Dermis microvascular lymphatic vessel endothelial cell (primary cell): ENCODE measurements at places on chromosomes 12 and 14. TPM values are rescaled to one million over a fixed set of nuclear protein-coding genes. Genes with fewer than 3 reads are reported as not detected.
A peak's percentile ranks its signal among the peaks of the same experiment; 100 is the strongest.

The EFS gene
- not detected in 2 replicates for total RNA-seq

The MSI1 gene
- not detected in 2 replicates for total RNA-seq

The KLHL33 gene
- under 0.01 and 0.13 TPM in 2 replicates for total RNA-seq

The PLEK2 gene
- total RNA-seq = 0.51 and 5.5 TPM in 2 replicates

The SYNDIG1L gene
- not detected in 2 replicates for total RNA-seq

The PMEL gene
- 0.51 and 0.63 TPM in 2 replicates for total RNA-seq

The ANKRD33 gene
- total RNA-seq = 0.13 and 0.26 TPM in 2 replicates

The PPM1H gene
- 1.0 and 1.3 TPM in 2 replicates for total RNA-seq

The STON2 gene
- 87.4 and 176 TPM in 2 replicates for total RNA-seq

The NPAS3 gene
- 0.13 TPM in 2 replicates for total RNA-seq

The GPR65 gene
- 0.13 TPM in 2 replicates for total RNA-seq

The OGFOD2 gene
- total RNA-seq = 7.6 and 9.1 TPM in 2 replicates

GRCh38 chr12:94954029-94954685, 49.3 kb downstream of the NDUFA12 start:
- DNase-seq = peak; percentile 61

GRCh38 chr14:31781578-31781977, 220.4 kb downstream of the NUBPL start:
- DNase-seq = no peak

GRCh38 chr14:50047274-50047676, 69.1 kb downstream of the VCPKMT start:
- DNase-seq = peak; percentile 59

DNA sequence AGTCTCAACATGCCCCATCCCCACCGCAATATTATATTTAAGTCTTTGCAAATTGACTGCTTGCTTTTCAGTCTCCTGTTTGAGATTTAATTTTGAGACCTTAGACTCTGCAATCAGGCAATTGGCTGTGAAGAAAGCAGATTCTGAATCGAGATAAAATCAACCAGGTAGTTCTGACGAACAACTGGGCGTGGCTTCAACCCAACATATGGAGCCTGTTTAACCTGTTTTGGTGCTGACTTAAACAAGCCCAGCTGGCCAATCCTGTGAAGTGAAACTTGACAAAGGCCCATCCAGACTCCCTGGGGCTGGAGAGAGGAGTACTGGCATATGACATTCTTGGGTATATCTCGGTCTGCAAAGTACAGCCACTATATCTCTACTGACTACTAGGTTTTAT, 9.8 kb upstream of the CIPC start:
- DNase-seq = no peak

DNA sequence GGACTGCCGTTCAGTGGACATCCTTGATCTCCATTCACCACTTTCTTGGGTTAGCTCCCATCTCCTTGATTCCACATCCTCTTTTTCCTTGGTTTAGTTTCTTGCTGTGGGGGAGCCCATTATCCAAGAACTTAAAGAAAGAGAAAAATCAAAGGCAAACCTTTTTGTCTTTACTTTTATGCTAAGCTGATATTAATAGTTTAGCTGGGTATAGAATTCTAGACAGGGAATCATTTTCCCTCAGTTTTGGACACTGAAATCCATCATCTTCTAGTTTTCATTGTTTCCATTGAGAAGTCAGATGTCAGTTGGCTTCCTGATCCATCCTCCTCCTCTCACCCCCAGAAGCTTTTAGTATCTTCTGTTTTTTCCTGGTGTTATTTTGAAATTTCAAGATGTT, 8.8 kb upstream of the KIF26A start:
- DNase-seq = no peak

DNA sequence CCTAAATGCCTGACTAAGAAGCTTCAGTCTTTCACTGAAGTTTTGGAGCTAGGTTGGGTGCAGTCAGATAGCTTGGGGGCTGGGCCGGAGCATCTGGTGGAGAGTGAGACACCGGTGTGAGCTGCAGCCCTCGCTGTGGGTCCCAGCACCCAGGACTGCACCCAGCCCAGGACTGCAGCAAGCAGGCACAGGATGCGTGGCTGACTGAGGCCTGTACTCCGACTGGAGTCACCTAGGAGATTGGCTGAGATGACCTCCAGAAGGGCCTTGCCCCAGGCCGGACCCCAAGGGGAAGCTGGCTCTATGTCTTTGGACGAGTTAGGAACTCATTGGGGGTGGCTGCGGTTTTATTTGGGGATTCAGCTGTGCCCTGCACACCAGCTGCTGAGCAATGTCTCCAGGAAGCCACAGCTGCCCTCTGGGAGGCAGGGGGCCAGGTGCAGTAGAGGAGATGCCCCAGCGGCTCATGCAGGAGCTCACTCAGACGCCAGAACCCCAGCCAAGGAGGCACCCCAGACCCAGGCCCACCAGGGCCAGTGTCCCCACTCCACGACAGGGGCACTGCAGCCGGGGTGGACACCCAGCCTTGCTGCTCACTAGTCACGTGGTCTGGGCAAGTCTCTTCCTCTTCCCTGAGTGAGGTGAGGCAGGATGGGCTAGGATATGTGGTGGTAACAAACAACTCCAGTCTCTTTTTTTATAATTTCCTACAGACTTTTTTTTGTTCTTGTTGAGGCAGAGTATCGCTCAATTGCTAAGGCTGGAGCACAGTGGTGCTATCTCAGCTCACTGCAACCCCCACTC, 31.8 kb upstream of the RCOR1 start:
- no peak for DNase-seq

DNA sequence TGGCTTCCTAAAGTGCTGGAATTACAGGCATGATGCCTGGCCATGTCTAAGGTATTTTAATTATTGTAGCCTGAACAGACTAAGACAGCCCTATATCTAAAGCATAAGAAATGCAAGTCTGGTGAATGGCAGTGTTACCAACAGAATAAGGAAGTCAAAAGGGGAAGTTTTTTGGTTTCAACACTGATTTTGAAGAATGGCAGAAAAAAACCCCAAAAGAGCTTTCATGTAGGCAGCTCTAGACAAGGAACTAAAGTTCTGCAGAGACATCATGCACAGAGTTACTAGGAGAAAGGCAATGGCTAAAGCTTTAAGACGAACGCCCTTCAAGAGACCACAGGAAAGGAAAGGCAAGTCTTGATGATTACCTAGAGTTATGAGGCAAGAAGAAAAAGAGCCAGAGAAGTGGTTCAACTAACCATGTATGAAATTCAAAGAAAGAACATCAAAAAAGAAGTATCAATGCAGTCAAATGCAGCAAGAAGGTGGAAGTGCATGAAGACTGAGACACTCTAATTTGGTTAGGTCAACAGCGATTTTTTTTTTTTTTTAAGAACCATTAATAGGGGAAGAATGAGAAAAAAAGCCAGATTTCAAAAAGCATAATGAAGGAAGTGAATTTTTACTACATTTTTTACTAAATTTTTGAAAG, 50.8 kb downstream of the RPS6KA5 start:
- no peak for DNase-seq

DNA sequence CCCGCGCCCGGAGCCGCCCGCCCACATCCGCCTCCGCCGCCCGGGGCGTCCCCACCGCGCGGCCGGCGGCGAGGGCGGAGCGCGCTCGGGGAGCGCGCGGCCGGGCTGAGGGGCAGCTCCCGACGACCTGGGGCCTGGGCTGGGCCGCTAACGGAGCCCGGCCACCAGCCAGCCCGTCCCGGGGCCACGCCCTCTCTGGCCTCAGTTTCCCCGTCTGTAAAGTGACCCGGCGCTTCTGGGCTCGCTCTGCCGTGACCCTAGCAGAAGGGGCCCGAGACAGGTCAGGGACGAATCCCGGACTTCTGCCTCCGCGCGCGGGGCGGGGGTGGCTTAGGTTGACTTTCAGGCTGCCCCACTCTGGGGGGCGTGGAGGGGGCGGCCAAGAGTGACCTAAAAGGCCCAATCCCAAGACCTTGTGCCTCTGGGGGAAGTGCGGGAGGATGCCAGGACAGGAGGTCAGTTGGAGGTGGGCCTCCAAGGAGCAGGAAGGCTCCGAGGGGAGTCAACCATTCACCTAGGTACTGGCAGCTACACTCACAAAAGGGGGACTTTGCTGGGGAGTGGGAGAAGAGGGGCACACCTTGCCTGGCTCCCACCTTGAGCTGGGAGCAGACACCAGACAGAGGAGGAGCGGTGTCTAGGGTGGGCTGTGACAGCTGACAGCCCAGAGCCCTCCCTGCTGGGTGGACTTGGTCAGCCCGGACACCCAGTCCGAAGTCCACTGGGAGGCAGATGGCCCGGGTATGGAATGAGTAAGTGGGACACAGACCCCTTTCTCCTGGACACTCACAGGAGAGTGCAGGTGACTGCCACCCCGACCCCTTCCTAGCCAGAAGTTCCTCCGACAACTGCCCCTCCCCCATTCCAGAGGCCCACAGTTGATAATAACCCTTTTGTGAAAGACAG, 486 bp upstream of the AKT1 start:
- no peak for DNase-seq

DNA sequence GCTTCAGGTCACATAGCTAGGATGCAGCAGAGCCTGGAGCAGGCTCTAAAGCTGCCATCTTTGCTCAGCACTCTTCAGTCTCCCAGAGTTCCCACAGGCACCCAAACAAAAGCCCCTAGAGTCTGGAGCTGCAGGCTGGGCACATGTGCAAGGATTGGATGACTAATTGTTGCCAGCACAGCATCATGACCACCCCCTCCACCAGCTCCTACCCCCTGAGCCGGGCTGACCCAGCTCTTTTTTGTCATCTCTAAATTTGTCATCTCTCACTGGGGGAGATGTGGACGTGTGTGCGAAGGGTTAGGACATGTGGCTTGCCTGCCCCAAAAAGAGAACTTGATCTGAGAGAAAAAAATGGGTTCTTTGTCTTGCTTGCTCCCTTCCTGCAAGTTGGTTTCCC, 4.3 kb upstream of the MMP19 start:
- DNase-seq = peak; percentile 34

DNA sequence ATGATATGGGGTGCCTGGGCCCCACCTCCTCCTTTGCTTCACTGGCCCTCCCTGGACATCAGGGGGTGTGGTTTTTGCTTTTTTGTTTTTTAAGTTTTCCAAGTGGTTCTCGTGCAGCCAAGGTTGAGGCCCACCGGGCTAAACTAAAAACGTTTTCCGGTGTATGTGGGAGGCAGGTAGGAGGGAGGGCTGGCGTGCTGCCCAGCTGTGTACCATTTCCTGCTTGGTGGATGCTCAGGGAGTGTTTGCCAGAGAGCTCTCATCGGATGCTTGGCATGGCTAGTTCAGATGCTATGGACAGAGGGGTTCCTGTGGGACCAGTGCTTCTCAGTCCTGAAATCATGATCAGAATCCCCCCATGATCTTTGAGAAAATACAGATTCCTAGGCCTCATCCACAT, 246.4 kb downstream of the CACNA1C start:
- no peak for DNase-seq

DNA sequence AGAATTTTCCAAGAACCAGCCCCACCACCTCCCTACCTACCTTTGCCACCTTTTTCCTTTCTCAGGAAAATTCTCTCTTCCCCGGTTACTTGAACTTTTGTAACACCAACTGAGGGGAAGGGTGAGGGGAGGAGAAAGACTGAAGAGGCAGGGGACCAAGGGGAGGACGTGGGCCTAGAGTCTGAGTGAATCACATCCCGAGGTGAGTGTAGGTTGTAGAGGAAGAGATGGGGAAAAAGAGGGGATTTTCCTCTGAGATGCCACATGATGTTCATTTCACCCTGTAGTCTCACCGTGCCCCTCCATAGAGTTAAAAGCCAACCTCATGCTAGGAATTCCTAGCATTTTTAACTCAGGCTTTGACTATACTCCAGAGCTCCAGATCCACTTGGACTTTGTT, 311.8 kb downstream of the RPAP3 start:
- DNase-seq = no peak

- DNase-seq = no peak
These were observed 143.3 kb downstream of the APAF1 start for GRCh38 chr12:98788396-98788795.

- no peak for DNase-seq
These were observed 15.9 kb downstream of the GALNT8 start for GRCh38 chr12:4736091-4736490.

GRCh38 chr12:30827101-30828066, 72.6 kb upstream of the CAPRIN2 start:
- DNase-seq = no peak

- no peak for DNase-seq
These were observed 2.7 kb downstream of the GPX2 start for GRCh38 chr14:64939817-64940190.

DNA sequence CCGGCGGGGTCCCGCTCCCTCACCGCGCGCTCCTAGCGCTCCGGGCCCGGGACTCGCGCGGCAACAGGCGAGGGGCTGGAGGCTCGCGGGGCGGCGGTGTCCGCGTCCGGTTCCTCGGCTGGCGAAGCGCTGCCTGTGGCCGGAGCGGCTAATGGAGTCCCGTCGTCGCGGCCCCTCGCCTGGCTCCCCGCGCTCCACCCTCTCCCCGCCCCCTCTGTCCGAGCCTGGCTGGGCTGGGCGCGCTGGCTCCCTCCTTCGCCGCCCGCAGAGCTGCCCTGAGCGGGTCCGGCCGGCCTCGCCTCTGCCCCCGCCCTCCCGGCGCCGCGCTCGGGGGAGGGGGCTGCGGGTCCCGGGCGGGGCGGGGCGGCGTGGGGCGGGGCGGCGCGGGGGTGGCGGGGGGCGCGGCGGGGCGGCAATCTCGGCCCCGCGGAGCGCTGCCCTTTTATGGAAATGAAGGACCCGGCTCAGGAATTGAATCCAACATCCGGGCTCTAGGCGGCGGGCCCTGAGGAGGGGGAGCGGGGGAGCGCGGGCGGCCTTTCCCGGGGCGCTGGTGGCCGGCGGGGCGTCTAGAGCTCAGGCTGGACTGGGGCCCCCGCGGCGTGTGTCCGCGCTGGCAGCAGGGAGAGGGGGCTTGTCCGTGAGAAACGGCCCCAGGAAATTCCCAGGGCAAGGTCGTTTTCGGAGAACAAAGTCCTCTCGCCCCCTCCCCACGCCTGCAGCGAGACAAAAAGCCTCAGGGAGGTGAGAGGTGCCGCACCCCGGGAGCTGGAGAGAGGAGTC, at the start of gene FERMT2:
Gene FERMT2 (minus strand): TSS at position 153 of the 783 bp plus-strand sequence. CDS start 482 bp downstream, outside the sequence.
- peak; percentile 90 for DNase-seq

GRCh38 chr14:63848890-63849289, 3.9 kb upstream of the SYNE2 start:
- DNase-seq = peak; percentile 81

- DNase-seq = no peak
These were observed 109.5 kb downstream of the PAX9 start for GRCh38 chr14:36771028-36771640.

DNA sequence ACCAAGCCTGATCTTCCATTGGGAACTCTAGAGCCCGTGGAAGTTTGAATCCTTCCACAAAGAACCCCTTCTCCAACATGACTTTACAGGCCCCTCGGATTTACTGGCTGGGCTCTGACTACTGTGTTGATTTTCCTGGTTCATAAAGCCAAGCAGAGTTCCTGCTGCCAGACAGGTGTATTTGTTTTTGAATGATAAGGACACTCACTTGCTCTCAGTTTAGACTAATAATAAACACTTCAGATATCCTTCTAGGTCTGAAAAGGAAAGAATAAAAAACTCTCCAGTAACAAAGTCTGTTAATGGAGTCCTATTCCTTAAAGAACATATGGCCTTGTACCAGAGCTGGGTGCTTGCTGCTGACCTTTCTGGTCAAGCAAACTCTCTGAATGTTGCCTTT, 31.0 kb downstream of the SIX1 start:
- DNase-seq = no peak

GRCh38 chr14:81440041-81440440, 39.9 kb upstream of the STON2 start:
- no peak for DNase-seq

GRCh38 chr12:110269622-110270124, 11.4 kb upstream of the ATP2A2 start:
- peak; percentile 23 for DNase-seq
